ENCODE measurements at places on chromosomes 12 and 14. TPM values are rescaled to one million over a fixed set of nuclear protein-coding genes. Genes with fewer than 3 reads are reported as not detected.

SYT1 gene
- 13.2 TPM for total RNA-seq

PLEKHD1 gene
- total RNA-seq, result not detected

CLEC7A gene
- 0.41 TPM for total RNA-seq

ISCA2 gene
- 11.1 TPM for total RNA-seq

VDR gene
- total RNA-seq, result 0.18 TPM

RAB35 gene
- 40.5 TPM for total RNA-seq

GPX2 gene
- not detected for total RNA-seq

KRT72 gene
- total RNA-seq, result not detected

NINJ2 gene
- total RNA-seq, result 2.7 TPM

SYCP3 gene
- not detected for total RNA-seq

PLA2G1B gene
- total RNA-seq, result not detected

CMTM5 gene
- total RNA-seq, result not detected

SLC2A13 gene
- total RNA-seq, result 5.7 TPM

STAB2 gene
- 0.12 TPM for total RNA-seq

C14orf39 gene
- total RNA-seq, result 0.24 TPM

COX8C gene
- total RNA-seq, result not detected

GLT1D1 gene
- total RNA-seq, result not detected

OR4K1 gene
- not detected for total RNA-seq

RTL1 gene
- total RNA-seq, result not detected

RPGRIP1 gene
- total RNA-seq, result not detected

RNF212B gene
- total RNA-seq, result not detected

CELA1 gene
- total RNA-seq, result not detected

PLCZ1 gene
- not detected for total RNA-seq

CLEC6A gene
- not detected for total RNA-seq

GPR132 gene
- 0.82 TPM for total RNA-seq

EIF2B2 gene
- total RNA-seq, result 118 TPM

DTX3 gene
- total RNA-seq, result 4.8 TPM

OTX2 gene
- total RNA-seq, result not detected

C14orf180 gene
- total RNA-seq, result not detected

DNAJC22 gene
- 0.48 TPM for total RNA-seq

MYF6 gene
- total RNA-seq, result not detected

SPX gene
- total RNA-seq, result 0.63 TPM

CAPZA3 gene
- not detected for total RNA-seq

CCDC177 gene
- not detected for total RNA-seq

ANO2 gene
- total RNA-seq, result 32.4 TPM

CPNE8 gene
- total RNA-seq, result 24.9 TPM

CCDC38 gene
- not detected for total RNA-seq

CATSPERB gene
- not detected for total RNA-seq

KSR2 gene
- 1.3 TPM for total RNA-seq

MGST1 gene
- 4.7 TPM for total RNA-seq

RPS6KL1 gene
- 18.6 TPM for total RNA-seq

SIRT4 gene
- 0.88 TPM for total RNA-seq
